Esophagus squamous epithelium (tissue), 5 donors: ENCODE measurements at places on chromosomes 5 and 9.

DNA sequence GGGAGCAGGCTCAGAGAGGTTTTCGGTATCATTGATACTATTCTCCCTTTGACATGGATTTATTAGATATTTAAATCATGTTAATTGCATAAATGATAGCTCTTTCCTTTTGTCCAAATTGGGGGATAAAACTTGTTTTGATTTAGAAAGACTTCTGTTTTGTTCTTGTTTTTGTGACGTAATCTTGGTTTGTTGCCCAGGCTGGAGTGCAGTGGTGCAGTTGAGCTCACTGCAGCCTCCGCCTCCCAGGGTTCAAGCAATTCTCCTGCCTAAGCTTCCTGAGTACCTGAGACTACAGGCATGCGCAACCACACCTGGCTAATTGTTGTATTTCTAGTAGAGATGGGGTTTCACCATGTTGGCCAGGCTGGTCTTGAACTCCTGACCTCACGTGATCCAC lies 7.1 kb downstream of the MAT2B start:
- no peak for DNase-seq

DNA sequence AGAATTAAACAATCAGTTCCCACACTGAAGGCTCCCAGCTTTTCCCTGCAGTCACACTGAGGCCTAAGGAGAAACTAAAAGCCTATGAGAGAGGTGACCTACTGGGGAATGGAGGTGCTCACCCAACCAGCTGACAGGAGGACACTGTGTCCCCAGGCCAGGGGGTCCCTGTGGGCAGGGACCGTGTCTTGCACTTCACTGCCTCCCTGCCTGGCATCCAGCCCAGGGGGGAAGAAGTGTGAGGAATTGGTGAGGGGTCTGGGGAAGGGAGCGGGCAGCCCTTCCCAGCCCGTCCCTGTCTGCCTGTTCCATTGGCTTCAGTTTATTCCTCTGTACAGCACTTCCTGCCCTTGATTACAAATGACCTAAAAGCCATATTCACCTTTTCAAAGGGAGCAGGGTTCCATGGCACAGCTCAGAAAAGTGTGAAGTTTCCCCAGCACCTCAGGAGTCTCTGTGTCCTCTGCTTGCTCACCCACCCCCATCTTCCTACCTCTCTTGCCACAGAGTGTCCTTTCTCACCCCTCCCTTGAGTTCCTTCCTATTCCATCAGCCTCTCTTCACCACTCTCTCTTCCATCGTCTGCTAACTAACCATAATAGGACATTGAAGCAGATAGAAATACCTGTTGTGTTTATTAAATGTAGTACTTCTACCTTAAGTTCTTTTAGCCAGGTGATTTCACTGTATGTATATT lies 12.9 kb downstream of the OTULINL start:
- no peak for DNase-seq

GRCh38 chr5:133108481-133108921 lies 56.7 kb downstream of the HSPA4 start:
- no peak for DNase-seq

GRCh38 chr5:148816357-148816756 lies 10.1 kb upstream of the ADRB2 start:
- DNase-seq = no peak
